ENCODE measurements at places on chromosomes 2 and 18.

DNA sequence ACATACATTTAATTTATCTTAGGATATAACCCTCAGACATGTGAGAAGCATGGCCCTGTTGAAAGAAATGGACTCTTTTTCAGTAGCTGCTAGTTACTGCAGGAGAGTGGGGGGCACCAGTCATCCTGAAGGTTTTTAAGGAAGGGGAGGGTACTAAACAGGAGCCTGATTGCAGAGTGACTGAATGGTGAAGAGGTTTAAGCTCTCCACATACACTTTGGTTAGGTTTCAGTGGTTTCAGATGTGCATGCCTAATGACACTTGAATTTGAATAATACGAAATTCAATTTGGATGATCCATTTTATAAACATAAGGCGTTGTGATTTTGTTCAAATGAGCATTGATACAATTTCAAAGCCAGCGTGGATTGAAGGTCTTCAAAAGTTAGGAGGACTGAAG is 10.9 kb upstream of the FAM237A start:
- DNase-seq = no peak

DNA sequence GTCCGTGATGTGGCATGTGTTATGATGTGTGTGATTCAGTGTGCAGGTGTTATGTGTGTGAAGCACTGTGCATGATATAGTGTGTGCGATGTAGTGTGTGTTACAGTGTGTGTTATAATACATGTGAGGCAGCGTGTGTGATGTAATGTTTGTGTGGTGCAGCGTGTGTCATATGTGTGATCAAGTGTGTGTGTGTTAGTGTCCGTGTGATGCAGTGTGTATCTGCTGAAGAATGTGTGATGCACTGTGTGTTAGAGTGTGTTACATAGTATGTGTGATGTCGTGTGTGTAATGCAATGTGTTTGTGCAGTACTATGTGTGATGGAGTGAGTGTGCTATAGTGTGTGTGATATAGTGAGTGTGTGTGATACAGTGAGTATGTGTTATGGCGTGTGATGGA is 182.8 kb upstream of the SOX11 start:
- no peak for DNase-seq

DNA sequence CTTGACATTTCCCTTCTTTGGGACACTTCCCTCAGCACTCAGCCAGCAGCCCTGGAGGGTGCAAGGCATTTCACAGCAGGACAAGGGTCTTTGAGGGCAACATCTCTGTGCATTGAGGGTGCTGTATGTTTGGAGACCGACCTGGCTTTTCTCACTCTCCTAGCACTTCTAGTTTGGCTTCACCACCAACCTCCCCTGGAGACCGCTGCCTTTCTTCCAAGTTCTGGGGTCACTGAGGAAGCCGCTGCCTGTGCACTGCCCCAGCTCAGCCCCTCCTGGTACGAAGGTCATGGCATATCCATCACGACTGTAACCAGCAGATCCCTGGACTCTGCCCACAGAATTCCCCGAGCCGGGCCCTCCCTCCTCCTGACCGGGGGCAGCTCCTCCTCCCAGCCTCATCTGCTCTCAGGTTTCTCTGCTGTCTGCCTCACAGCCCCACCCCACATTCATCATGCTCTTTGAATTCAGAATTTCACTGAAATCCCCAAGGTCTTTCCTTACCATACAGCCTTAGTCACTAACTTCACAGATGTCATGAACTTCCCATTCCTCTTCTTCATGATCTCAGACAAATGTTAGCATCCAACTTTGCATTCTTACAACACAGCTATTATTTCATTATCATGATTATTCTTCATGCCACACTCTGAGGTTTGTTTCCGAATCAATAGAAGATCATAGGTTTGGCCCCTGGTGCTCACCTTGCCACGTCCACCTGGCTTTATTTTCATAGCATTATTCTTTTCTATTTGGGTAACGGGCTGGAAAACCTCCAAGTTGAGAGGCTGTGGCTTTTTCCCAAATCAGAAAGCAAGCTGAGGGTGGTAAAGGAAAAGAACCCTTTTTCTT is 113.0 kb upstream of the COPS8 start:
- DNase-seq = no peak

- DNase-seq = peak; percentile 9
Measured at GRCh38 chr2:134122610-134123009, 131.3 kb upstream of the MGAT5 start.

- no peak for DNase-seq
Measured at GRCh38 chr18:26227051-26227670, 916 bp downstream of the TAF4B start.

Measured in activated naive CD4-positive, alpha-beta T cell treated with anti-CD3 and anti-CD28 coated beads for 36 hours (primary cell).